Activated CD4-positive, CD25-positive, alpha-beta regulatory T cell (primary cell): ENCODE measurements at places on chromosomes 5 and 9.

GRCh38 chr9:134099123-134099761 lies 31.4 kb upstream of the BRD3 start:
- DNase-seq, result no peak

- no peak for DNase-seq
Measured at GRCh38 chr9:80125731-80126264, 554.0 kb downstream of the TLE4 start.

GRCh38 chr5:6829150-6829784 lies 116.0 kb downstream of the TENT4A start:
- DNase-seq, result no peak

DNA sequence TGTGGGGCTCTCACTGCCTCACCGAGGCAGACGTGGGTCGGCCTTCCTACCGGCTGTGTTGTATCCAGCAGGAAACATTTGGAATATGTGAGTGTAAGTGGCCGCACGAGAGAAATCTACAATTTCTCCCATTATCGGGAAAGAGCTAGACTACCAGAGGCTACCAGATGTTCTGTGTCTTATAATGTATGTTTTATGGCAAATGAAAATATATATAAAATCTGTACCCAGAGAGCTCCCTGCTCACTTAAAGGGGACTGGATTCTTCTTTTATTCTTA lies 69.5 kb upstream of the PITX1 start:
- DNase-seq, result no peak

- no peak for DNase-seq
Measured at GRCh38 chr5:15715535-15715934, 215.6 kb downstream of the FBXL7 start.

- DNase-seq, result no peak
Measured at GRCh38 chr9:134943836-134944235, 26.1 kb upstream of the FCN1 start.
